ENCODE measurements at places on chromosomes 12 and 14. TPM values are rescaled to one million over a fixed set of nuclear protein-coding genes. Genes with fewer than 3 reads are reported as not detected.

DNA sequence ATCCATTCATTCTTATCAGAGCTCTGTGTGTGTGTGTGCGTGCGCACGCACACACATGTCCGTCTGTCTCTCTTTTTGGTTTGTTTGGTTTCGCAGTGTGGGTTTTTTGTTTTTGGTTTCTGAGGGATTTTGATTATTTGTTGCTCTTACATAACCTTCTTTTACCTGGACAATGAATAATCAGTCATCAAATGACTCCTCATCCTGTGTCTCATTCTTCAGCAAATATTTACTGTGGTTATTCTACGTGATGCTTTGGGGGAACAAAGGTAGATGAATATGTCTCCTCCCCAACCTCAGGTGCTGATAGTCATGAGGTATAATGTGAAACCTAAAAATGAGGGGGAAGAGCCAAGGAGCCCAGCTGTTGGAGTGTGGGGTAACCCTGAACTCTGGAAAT is 92.4 kb downstream of the SAMD4A start:
- DNase-seq = no peak

DNA sequence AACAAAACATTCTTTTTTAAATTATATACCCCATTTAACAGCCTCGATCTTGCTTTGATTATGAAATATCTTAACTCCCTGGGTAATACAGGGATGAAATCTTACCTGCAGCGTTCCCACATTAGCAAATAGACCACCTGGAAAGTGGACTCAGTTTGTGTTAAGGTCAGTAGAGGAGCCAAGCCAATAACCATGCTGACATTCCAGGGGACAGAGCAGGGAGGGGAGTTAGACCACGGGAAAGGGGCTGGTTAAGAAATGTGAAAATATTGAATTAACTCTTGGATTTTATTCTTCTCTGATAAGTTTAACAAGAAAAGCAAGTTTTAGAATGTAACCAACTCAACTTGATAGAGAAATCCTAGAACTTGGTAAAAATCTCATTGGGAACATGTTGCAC is 144.9 kb upstream of the CLEC14A start:
- no peak for DNase-seq

GRCh38 chr12:122951979-122952892 is 14.0 kb downstream of the ABCB9 start:
- peak; percentile 80 for DNase-seq

- DNase-seq = peak; percentile 81
Observed at GRCh38 chr12:41108032-41108431, 80.1 kb upstream of the PDZRN4 start.

DNA sequence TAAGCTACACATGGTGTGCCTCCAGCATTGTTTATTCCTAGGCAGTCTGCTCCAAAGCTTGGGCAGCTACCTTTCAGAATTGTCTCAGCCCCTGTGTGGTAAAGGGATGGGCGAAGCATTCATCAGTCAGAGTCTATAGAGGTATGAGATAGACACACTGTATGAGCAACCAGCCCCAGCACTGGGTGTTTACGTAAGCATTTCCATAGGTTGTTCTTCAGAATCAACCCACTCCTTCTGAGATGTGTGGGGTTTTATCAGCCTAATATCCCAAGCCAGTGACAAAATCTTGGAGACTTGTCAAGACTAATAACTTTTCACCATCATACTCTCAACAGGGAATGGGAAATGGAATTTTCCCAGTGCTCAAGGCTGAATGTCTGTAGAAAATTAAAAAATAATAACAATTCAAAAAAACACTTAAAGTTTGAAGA is 98.2 kb downstream of the BTG1 start:
- DNase-seq = no peak

DNA sequence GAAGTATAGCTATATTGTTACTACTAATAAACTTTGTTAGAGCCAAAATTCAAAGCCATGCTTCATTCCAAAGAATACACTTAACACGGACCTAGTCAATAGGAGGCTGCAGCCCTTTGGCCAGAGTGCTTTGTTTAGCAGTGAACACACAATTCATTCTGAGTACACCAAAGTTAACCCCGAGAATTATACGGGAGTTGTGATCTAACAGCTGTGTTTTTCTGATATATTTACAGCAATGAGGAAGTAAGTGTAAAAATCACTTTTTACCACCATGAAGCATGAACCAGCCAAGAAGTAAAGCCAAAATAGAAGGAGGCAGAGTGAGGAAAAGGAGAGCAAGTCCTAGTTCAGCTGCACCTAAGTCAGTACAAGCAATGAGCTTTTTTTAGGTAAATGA is 156.8 kb upstream of the PDE3A start:
- no peak for DNase-seq

DNA sequence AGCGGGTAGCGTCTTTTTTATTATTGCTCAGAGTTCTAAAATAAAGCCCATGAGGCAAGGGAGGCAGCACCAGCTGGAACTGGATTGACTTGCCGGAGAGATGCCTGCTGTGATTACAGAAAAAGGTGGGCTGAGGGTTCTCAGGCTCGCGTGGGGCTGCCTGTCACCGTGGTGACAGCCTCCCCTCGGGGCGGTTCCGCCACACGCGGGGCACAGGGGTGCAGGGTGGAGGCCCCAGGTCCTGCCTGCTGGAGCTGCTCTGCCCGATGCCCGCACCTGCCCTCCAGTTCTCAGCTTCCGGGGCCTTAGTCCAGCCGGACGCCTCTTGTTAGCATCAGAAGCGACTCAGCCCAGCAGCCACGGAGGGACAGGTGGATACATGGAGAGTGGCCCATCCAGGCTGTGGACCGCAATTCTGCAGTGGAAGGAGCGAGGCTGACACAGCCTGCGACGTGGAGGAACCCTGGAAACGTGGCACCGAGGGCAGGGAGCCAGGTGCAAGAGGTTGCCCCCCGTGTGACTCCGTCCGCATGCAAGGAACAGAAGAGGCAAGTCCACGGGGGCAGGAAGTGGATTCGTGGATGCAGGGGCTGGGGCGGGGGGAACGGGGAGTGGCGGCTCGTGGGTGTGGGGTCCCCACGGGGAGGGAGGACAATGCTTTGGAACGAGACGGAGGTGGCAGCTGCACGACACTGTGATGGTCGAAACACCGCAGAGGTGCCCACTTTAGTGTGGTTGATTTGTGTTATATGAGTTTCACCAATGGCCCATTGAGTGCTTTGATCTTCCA is 79.5 kb downstream of the GALNT9 start:
- no peak for DNase-seq

GRCh38 chr14:66503532-66503931 is 4.4 kb upstream of the GPHN start:
- DNase-seq = no peak

GRCh38 chr12:125092872-125093680 is 27.8 kb downstream of the AACS start:
- DNase-seq = no peak

LHX5 gene
- not detected for total RNA-seq

GRCh38 chr14:61461808-61462275 is 140.5 kb downstream of the PRKCH start:
- no peak for DNase-seq

GRCh38 chr14:33696165-33696564 is 254.7 kb downstream of the EGLN3 start:
- no peak for DNase-seq

DNA sequence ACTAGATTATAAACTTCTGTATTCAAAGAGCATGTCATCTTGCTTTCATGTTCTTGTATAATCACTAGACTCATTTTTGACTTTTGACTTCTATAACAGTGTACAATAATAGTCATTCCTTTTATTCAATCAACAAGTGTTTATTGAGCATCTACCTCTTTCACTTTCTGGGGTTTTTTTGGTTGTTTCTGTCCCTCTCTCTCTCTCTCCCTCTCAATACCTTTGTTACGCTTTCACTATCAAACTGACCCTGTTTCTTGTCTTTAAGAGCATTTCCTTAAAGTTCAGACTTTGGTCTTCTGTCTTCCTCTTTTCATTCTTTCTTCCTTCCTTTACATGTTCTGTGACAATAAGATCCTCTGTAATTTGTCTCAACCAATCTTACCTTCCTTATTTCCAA is 49.5 kb downstream of the GPR137C start:
- no peak for DNase-seq

FKBP11 gene
- total RNA-seq = 5.7 TPM

SYCP3 gene
- 0.14 TPM for total RNA-seq

- DNase-seq = no peak
Observed at GRCh38 chr14:80310938-80311750, 99.8 kb upstream of the DIO2 start.

SLC10A1 gene
- total RNA-seq = not detected

DNA sequence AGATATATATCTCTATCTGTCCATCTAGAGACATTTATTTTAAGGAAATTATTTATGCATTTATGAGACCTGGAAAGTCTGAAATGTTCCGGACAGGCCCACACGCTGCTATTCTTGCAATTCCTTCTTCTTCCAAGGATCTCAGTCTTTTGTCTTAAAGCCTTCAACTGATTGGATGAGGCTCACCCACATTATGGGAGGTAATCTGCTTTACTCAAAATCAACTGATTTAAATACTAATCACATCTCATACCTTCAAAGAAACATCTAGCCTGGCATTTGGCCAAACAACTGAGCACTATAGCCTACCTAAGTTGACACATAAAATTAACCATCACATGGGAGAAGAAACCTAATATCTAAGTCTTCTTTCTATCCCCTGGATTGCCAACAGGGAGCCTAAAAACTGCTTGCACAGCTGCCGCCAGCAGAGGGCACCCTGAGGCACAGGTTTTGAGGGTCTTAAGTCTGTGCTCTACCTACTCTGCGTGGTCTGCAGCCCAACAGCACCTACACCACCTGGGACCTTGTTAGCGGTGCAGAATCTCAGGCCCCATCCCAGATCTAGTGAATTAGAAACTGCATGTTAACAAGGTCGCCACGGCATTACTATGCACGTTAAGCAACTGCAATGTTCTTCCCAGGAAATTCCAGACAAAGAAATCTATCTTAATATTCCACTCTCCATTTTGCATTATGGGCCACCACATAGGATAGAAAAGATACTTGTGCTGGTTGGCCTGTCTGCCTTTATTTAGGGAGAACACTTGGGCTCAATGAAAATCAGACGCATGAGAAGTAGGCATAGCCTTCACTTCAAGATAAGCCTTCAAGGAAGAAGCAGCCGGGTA is 249.7 kb downstream of the FOXG1 start:
- no peak for DNase-seq

- DNase-seq = no peak
Observed at GRCh38 chr12:49451468-49452259, 84.4 kb downstream of the SPATS2 start.

- DNase-seq = no peak
Observed at GRCh38 chr14:61328626-61329262, 7.4 kb downstream of the PRKCH start.

SP1 gene
- total RNA-seq = 60.3 TPM

DNA sequence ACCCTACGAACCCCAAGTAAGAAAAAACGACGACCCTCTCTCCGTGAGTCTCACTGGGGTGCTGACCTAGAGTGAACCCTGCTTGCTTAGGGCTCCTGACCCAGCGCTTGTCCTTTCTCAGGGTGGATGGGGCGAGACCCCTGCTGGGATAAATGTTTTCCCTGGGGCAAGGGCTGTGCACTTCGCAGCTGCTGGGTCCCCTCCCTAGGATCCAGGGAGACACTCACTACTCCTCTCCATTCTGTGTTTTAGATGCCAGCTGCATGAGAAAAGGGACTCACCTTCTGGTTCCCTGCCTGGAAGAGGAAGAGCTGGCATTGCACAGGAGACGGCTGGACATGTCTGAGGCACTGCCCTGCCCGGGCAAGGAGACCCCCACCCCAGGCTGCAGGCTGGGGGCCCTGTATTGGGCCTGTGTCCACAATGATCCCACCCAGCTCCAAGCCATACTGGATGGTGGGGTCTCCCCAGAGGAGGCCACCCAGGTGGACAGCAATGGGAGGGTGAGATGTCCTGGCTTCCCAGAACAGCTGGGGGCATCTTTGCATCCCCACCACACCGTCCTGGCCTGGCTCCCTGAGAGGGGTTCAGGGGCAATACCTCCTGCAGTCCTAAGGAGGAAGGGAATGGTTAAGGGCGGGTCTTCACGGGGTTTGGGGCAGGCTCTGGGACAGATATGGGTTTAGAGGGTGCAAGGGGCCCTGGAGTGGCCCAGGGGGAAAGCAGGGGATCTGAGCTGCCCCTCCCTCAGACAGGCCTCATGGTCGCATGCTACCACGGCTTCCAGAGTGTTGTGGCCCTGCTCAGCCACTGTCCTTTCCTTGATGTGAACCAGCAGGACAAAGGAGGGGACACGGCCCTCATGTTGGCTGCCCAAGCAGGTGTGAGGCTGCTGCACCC is 663 bp downstream of the ANKRD33 start:
- DNase-seq = peak; percentile 62

- DNase-seq = no peak
Observed at GRCh38 chr14:30484201-30484600, 74.8 kb upstream of the G2E3 start.

LMBR1L gene
- 63.9 TPM for total RNA-seq

WNT1 gene
- total RNA-seq = not detected

NPFF gene
- not detected for total RNA-seq

DNA sequence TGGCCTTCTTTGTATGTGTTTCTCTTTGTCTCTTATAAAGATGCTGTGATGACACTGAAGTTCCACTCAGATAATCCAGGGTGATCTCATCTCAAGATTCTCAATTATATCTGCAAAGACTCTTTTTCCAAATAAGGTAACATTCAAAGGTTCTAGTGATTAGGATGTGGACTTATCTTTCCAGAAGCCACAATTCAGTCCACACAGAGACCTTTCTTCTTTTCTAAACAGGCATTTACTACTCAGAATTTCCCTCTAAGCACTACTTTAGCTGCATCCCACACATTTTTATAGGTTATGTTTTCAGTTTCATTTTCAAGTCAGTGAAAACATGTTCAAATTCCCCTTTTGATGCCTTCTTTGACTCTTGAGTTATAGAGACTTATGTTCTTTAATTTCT is 9.0 kb upstream of the NKX2-1 start:
- no peak for DNase-seq

GRCh38 chr14:38211255-38211735 is 3.6 kb downstream of the SSTR1 start:
- DNase-seq = no peak

DNA sequence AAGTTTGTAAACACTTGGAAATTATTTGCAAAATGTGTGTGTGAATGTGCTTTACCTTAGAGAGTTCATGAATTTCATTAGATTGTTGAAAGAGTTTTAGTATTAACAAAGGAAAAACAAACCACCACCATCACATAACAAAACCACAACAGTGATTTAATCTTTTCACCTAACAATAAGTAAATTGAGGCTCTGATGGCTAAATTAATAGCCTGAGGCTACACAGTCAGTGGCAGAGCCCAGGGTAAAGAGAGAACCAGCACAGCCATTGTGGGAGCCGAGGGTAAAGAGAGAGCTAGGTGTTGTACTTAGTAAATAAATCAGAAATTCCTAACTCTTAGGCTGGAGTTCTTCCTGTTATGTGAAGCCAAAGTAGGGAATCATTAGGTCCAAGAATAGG is 51.2 kb upstream of the CAPRIN2 start:
- DNase-seq = no peak

FAM186B gene
- total RNA-seq = 0.54 TPM

NANOG gene
- total RNA-seq = 0.28 TPM
